Eye (tissue), 1 donor: ENCODE measurements at places on chromosomes 6 and 20.

GRCh38 chr20:59578436-59579403, 25.6 kb upstream of the PHACTR3 start:
- DNase-seq, result no peak

GRCh38 chr20:14855171-14855570, 517.8 kb upstream of the FLRT3 start:
- no peak for DNase-seq

GRCh38 chr6:119277052-119277451, 72.5 kb downstream of the MAN1A1 start:
- no peak for DNase-seq

GRCh38 chr6:41723530-41724227, 11.7 kb downstream of the TFEB start:
- DNase-seq, result peak; percentile 31

DNA sequence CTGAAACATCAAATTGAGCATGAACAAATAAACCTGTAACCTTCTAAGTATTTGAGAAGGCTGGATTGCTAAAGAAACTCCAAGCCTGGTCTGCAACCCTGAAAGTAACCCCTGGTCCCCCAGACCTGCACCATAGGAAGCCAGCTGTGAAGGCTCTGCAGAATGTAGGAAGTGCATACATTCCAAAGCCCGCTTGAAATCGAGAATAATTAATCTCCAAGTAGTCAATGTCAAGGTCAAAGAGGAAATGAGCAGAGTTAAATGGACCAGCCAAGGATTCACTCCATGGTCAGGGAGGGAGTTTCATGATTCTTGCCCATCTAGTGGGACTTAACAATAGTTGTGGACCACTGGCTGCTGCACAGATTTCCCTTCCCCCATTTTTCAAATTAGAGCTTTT, 107.6 kb upstream of the RNF24 start:
- no peak for DNase-seq

DNA sequence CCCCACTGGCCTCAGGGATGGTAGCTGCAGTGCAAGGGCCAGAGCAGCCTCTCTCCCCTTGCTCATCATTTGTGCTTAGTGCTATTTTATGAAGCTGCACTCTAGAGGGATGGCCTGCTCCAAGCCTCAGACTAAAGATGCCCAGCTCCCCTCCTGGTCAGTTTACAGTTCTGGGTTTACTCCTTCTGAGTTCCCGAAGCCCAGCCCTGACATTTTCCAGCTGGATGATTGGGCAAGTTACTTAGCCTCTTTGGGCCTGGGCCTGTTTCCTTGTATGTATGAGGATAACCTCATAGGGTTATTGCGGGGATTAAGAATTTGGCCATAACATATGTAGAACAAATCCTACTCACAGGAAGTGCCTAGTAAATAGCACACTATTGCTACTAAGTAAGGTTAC, 31.8 kb upstream of the EMILIN3 start:
- no peak for DNase-seq

GRCh38 chr20:2292416-2293110, 3.2 kb upstream of the TGM3 start:
- no peak for DNase-seq

GRCh38 chr6:39082310-39082709, 32.7 kb downstream of the SAYSD1 start:
- no peak for DNase-seq

- no peak for DNase-seq
Observed at GRCh38 chr20:36548704-36549627, 7.6 kb downstream of the MYL9 start.

DNA sequence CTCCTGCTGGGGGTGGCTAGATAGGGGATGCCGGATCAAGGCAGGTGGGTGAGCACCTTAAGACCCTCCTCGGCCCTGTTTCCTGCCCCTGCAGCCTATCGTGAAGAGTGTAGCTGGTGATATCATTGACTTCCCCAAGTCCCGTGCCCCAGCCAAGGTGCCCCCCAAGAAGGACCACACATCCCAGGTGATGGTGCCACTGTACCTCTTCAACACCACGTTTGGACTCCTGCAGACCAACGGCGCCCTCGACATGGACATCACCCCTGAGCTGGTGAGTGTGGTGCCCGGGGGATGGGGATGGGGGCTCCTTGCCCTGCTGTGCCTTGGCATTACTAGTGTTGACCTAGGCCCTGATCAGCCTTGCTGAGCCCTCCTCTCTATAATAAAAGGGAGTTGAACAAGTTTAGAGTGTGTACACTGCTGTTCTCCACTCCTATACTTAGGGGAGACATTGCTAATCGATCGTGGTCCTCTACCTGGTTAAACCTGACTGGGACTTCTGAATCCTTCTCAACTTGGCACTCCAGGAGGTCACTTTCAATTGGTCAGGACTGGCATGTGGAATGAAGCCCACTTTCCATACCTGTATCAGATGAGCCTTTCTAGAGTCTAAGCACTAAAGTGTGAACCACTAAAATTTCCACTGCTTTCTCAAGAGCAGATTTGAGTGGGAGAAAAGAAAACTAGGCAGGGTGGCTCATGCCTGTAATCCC, 11.0 kb downstream of the BPIFB3 start:
- no peak for DNase-seq

- DNase-seq, result peak; percentile 89
Observed at GRCh38 chr6:43454696-43455530, 435 bp downstream of the DLK2 start.

- no peak for DNase-seq
Observed at GRCh38 chr20:24697411-24697810, 228.0 kb downstream of the SYNDIG1 start.

DNA sequence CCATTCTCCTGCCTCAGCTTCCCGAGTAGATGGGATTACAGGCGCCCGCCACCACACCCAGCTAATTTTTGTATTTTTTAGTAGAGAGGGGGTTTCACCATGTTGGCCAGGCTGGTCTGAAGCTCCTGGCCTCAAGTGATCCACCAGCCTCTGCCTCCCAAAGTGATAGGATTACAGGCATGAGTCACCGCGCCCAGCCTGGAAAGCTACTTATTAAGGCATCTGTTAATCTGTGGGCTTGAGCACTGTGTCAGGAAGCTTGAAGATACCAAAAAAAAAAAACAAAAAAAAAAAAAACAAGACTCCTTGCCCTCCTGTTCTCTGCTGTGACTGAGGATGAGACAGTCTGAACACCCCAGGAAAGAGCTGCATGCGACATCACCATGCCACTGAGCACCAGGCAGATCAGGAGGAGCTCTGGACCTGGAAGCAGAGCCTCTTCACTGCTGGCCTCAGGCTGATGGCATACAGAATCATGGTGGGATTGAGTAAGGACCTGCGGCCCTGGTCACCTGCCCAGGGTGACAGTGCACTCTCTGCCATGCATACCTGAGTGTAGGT, 166.5 kb upstream of the SNX9 start:
- no peak for DNase-seq

GRCh38 chr20:56995635-56996075, 270.8 kb downstream of the BMP7 start:
- DNase-seq, result peak; percentile 62
